ENCODE measurements at places on chromosomes 4 and X.

DNA sequence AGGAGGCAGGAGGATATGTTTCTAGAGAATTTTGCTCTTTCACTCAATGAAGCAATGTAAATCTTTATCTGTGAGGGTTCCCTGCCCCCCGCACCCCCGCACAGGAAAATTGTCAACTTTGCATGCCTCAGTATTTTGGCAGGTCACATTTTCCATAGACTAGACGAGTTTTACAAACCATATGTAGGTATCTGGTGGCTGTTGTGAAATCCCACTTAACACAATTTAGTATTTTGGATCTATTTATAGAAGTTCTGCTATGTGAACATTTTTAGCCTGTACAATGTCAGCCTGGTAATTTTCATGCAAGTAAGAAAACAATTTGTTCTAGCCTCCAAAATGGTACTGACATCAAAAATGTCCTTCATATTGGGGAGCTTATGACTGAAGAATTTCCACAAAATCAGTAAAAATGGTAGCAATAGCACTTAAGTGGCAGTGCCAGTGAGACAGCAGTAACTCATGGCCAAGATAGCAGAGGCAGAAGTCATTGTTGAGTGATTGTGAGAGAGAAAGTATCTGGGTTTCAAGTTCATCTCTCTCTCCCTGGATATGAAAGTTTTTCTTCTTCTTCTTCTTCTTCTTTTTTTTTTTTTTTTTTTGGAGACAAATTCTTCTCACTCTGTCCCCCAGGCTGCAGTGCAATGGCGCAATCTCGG lies 12.4 kb upstream of the FRYL start:
- no peak for DNase-seq

- no peak for DNase-seq
Measured at GRCh38 chr4:102780476-102781144, 19.8 kb upstream of the MANBA start.

- DNase-seq = peak; percentile 28
Measured at GRCh38 chr4:140641105-140641555, 72.4 kb upstream of the UCP1 start.

DNA sequence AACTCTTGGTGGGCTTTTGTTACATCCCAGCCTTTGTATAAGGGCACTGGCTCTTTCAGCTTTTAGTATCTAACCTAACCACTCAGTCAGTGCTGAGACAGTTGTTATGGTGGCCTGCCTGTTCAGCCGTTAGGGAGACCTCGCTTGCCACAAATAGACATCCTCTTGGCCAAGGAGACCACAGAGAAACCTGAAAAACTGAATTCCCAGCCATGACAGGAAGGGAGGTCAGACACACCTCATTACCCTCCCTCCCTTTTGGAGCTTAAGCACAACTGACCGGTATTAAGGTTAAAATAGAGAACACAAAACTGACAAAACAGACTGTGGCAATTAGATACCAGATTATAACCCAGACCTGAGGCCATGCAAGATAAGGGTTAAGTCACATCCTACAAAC lies 1639.3 kb downstream of the RPA4 start:
- no peak for DNase-seq

DNA sequence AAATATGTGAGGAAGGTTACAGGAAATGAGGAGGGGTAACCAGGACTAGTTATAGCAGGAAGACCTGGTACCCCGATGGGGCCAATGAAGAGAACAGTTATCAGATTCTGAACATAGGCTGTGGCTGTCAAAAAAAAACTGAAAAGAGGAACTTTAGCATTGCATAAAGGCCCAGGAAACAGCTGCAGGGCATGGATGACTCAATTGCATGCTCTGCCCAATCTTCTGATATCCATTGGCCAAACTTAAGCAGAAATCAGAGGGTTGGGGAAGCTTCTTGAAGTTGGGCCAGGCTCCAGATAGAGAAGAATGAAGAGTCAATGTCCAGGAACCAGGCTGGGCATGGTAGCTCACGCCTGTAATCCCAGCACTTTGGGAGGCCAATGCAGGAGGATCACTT lies 1222.4 kb upstream of the PRKX start:
- DNase-seq = no peak

DNA sequence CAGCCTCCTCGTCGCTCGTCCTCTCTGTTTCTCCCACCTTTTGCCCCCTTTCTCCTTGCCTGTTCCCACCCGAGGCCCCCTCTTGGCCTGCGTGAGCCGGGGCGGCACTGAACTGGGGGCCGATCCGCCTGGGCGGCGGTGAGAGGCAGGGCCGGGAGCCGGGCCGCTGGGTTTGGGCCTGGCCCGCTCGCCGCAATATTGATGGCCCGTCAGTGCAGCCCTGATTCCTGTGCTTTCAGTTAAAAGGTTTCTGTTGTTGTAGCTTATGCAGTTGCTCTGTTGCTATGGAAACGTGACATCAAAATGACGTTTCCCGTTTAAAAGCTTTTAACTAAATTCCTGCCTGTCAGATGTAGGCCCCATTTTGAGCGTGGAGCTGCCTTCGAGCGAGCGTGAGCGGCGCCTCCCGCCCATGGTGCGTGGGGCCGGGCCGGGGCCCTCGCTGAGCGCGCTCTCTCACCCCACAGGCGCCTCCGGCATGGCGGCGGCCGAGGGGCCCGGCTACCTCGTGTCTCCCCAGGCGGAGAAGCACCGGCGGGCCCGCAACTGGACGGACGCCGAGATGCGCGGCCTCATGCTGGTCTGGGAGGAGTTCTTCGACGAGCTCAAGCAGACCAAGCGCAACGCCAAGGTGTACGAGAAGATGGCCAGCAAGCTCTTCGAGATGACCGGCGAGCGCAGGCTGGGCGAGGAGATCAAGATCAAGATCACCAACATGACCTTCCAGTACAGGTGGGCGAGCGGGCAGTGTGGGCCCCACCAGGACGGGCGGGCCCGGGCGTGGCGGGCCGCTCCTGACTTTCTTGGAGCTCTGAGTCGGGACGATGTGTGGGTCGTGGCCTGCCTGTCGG lies at the start of gene MSANTD1:
Gene MSANTD1, plus strand, starts transcription at position 349 of the 851 bp plus-strand sequence. Its CDS starts 64 bp downstream, at position 413.
- DNase-seq = no peak

GRCh38 chrX:132118358-132118757 lies 9.5 kb downstream of the FRMD7 start:
- DNase-seq = no peak

DNA sequence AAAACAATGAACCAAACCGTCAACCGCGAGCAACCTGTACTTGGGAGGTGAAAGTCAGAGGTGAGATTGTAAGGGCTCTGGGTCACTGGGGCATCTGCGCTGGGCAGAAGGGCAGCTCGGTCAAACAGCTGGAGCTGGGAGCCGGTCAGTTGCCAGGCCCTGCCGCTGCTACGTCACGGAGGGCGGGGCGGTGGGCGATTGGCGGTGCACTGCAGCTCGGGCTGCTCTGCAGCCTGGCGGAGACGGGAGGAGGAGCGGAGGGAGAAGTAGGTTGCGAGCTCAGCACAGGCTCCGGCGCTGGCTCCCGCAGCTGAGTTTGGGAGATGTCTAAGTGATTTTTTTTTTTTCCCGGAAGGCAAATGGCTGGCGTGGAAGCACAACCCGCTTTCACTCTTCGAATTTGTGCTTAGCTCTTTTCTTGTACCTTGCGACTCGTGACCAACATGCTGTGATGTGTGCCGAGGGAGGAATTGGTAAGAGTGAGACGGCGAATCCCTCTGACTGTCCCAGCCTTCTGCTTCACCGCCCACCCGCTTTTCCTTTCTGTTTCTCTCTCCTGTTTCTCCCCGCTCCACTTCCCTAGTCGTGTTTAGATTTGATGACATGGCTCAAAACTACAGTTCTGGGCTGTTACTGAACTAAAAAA lies at the start of gene ATP10D:
Gene ATP10D, plus strand, starts transcription at position 229 of the 646 bp plus-strand sequence. CDS start 27,266 bp downstream, outside the sequence.
- peak; percentile 91 for DNase-seq

DNA sequence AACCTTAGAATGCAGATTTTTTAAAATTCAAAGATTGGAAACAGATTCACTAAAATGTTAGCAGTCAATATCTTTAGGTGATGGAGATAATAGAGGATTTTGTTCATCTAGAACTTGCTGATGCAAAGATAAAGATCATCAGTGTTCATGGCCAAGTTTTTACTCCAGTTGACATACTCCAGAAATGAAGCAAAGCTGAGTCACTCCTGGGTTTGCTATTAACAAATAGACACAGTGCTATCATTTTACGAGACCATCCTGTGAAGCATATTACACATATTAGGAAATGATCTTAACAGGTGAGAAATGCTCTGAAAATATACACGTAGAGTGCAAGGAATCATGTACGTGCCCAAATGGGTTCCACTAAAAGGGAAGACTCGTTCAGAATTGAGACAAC lies 170.6 kb upstream of the FAM9B start:
- no peak for DNase-seq

GRCh38 chr4:10106421-10107039 lies 10.1 kb downstream of the WDR1 start:
- DNase-seq = no peak

- DNase-seq = no peak
Measured at GRCh38 chr4:101254776-101255175, 92.5 kb downstream of the PPP3CA start.

Data from cerebellar cortex (tissue), 1 donor.